ENCODE measurements at places on chromosomes 4 and X.

DNA sequence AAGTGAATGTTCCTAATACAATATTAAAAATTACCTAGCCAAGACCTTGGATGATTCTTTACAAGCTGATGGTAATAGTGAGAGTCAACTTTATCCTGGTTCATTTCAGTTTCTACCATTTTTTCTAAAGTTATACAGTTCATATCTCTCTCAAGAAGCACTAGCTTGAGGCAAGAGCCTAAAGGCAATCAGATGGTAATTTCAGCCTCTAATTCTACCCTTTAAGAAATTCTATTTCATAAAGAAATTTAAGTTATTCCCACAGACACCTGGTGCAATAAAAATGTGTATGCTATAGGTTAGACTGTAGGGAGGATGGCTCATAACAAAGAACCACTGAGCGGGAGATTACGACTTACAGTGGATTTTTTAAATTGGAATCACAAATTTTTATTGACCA lies 984.2 kb upstream of the ADGRL3 start:
- H3K4me3 ChIP-seq: no peak overlapping the region
- no peak for DNase-seq
- H3K27ac ChIP-seq: no peak overlapping the region
- no peaks in the 10 kb centered on the region for H3K4me1 ChIP-seq
- no peaks in the 10 kb centered on the region for H3K27me3 ChIP-seq
- H3K36me3 ChIP-seq: no peaks in the 10 kb centered on the region

DNA sequence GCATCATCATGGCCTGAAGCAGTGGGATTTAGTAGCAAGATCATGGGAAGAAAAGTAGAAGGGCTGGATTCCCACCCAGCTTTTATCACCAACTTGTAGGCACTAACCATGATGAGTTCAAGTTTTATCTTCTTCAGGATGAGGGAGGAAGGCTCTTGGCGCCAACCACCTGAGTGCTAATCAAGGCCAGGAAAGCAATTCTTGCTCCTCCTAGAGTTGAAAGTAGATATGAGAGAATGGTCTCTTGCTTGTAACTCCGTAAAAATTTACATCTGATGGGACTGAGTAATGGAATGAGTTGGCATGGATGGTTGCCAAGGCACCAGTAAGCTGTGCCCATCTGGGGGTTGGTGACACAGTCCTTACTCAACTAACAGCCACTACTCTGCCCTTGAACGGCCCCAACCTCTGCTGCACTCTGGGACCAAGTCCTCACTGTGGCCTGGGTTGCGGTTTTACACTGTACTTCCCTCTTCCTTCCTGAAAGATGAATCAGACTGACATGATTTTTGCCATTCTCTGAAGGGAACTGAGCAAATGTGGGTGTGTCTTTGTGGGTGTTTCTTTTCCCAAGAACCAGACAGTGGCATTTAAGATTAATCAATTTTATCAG lies 39.4 kb upstream of the NDP start:
- no peak overlapping the region for H3K27ac ChIP-seq
- H3K27me3 ChIP-seq: no peaks in the 10 kb centered on the region
- peak; percentile 75 for DNase-seq
- no peak overlapping the region for H3K4me3 ChIP-seq
- H3K4me1 ChIP-seq: no peaks in the 10 kb centered on the region

DNA sequence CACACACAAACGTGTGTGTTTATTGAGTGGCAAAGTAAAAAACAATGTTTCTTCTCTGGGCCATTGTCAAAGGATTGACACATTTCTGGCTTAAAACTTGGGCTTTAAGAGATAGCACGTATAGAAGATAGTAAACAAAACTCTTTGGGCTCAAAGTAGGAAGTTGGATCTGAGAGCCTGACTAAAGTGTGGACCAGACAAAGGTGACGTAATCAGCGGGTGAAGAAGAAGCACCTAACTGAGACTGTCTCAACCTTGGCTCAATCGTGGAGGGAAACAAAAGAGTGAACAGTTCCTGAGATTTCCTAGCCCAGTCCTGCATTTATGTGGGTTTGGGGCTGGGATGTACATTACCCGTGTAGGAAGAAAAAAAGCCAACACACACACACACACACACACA lies 13.7 kb downstream of the PFKFB1 start:
- H3K27me3 ChIP-seq: no peaks in the 10 kb centered on the region
- H3K27ac ChIP-seq: no peak overlapping the region
- no peak for DNase-seq
- no peaks in the 10 kb centered on the region for H3K36me3 ChIP-seq

DNA sequence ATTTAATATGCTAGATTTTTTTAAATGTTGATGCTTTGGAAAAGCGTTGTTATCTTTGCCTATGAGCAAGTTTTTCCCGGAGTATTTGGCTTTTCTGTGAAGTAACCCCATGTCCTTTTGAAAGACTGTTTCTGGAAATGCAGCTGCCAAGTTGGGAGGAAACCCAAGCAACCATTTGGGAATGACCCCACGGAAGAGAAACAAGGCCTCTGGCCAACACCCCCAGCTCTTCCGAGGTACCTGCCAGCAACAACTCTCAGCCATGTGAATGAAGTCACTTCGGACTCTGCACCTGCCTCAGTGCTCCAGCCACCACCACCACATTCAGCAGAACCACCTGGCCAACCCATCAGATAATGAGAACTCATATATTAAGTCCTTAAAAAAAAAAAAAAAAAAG lies 36.2 kb upstream of the DHRSX start:
- no peaks in the 10 kb centered on the region for H3K36me3 ChIP-seq
- DNase-seq: no peak
- no peak overlapping the region for H3K27ac ChIP-seq

DNA sequence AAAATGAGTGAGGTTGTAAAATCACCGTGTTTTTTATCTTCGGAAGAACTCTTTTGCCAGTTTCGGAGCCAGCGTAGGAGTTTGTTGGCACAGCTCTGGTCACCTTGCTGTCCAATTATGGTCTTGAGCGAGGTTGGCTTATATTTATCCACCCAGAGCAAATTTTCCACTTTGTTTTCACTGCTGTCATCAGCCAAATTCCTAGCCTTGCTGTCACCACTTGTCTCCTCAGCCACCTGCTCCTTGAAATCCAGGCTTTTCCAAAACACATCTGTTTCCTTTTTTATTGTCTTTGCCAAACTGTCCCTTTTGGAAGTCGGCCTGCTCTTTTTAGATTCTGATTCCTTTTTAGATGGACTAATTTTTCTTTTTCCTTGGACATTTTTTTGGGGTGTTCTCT lies 57.6 kb downstream of the RFC1 start:
- peak overlapping the region; percentile 58 for H3K27ac ChIP-seq
- H3K4me1 ChIP-seq: no peaks in the 10 kb centered on the region
- no peak for DNase-seq
- peaks cover 55% of the 10 kb centered on the region for H3K36me3 ChIP-seq
- no peaks in the 10 kb centered on the region for H3K27me3 ChIP-seq
- no peak overlapping the region for H3K4me3 ChIP-seq

- H3K4me3 ChIP-seq: no peak overlapping the region
- no peaks in the 10 kb centered on the region for H3K27me3 ChIP-seq
- peaks cover 26% of the 10 kb centered on the region for H3K4me1 ChIP-seq
- peak overlapping the region; percentile 60 for H3K27ac ChIP-seq
These were observed 168.9 kb downstream of the AMELX start for GRCh38 chrX:11462136-11462535.

- no peak overlapping the region for H3K27ac ChIP-seq
- no peaks in the 10 kb centered on the region for H3K36me3 ChIP-seq
- no peaks in the 10 kb centered on the region for H3K27me3 ChIP-seq
- H3K4me3 ChIP-seq: no peak overlapping the region
- no peaks in the 10 kb centered on the region for H3K4me1 ChIP-seq
These were observed 684.5 kb downstream of the GRID2 start for GRCh38 chr4:92988301-92988700.

DNA sequence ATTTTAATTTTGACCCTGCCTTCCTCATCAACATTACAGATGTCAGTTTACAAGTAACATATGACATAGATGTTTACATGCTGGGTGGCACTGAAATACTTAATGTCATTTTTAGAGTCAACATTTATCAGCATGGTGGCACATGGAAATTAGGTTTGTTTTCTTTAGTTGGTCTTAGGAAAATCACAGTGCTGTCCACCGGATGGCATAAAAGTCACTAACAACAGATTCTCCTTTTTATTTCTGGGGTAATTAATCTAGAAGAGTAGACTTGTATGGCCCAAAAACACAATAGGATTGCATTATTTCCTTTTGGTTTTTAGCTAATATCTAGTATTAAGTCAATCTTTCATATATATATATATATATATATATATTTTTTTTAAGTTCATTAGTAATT lies 88.6 kb upstream of the HHIP start:
- no peak for DNase-seq
- H3K4me1 ChIP-seq: no peaks in the 10 kb centered on the region
- no peak overlapping the region for H3K4me3 ChIP-seq
- no peaks in the 10 kb centered on the region for H3K27me3 ChIP-seq
- H3K27ac ChIP-seq: no peak overlapping the region

DNA sequence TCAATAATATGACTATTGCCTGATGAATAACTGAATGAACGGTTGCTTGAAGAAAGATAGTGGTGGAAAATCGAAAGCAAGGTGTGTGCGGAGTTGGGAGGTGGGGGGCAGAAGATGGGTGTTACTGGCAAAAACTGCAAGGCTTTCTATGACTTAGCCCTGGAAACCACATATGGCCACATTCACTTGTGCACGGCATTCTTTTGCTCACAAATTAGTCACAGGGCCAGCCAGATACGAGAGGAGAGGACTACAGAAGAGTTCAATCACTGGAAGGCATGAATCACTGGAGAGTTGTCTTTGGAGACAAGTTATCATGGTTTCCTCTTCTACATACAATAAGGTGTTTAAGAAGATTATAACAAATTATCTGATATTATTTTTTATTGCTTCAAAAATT lies 626.5 kb upstream of the CPEB2 start:
- no peak for DNase-seq
- H3K36me3 ChIP-seq: no peaks in the 10 kb centered on the region
- H3K27ac ChIP-seq: no peak overlapping the region
- H3K4me3 ChIP-seq: no peak overlapping the region
